NCI-H1417 (cell line): ENCODE measurements at places on chromosomes 6 and 20.

DNA sequence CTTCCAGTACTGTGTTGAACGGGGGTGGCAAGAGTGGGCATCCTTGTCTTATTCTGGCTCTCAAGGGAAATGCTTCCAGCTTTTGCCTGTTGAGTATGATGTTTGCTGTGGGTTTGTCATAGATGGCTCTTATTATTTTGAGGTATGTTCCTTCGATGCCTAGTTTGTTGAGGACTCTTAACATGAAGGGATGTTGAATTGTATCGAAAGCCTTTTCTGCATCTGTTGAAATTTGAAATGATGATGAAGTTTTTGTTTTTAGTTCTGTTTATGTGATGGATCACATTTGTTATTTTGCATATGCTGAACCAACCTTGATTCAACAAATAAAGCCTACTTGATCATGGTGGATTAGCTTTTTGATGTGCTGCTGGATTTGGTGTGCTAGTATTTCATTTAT, 48.0 kb downstream of the RPRD1B start:
- no peak for DNase-seq

GRCh38 chr6:112620812-112621569, 273.9 kb downstream of the RFPL4B start:
- no peak for DNase-seq

- DNase-seq, result no peak
These were observed 10.9 kb upstream of the KLHL32 start for GRCh38 chr6:96913621-96914020.

GRCh38 chr6:168838037-168838399, 397.0 kb downstream of the SMOC2 start:
- peak; percentile 95 for DNase-seq

GRCh38 chr6:2861060-2861821, 19.6 kb upstream of the SERPINB1 start:
- no peak for DNase-seq

DNA sequence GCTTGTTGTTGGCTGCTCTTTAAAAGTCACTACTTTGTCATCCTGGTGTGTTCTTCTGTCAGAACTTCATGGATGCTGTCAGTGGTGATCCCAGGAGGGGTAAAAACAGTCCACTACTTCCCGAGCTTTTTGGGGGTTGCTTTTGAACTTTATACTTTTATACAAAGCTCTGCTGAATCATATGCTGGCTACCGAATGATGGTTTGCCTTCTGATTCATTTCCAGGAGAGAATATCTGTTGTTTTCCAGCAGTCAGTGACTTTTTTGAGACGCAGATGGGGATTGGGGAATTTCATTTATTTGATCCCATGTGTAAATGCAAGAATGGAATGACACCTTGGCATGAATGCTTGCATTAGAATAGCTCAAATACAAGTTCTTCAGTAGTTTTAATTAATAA, 32.7 kb upstream of the COL10A1 start:
- DNase-seq, result no peak

DNA sequence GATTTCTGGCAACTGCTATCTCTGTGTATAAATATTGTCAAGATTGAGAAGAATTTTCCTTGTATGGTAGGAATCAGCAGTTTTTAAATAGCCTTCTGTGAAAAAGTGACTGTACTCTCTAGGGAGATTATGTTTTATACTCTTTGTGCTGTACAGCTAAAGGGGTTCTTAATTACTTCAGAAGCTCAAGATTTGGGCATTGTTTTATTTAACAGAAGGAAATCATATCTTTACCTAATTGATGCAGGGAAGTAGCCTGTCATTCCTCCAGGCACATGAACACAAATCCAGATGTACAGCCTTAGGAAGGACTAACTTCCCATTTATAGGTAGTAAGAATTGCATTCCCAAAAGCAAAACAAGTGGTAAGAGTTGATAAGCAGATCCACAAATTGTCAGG, 1.3 kb downstream of the CALHM5 start:
- DNase-seq, result no peak

DNA sequence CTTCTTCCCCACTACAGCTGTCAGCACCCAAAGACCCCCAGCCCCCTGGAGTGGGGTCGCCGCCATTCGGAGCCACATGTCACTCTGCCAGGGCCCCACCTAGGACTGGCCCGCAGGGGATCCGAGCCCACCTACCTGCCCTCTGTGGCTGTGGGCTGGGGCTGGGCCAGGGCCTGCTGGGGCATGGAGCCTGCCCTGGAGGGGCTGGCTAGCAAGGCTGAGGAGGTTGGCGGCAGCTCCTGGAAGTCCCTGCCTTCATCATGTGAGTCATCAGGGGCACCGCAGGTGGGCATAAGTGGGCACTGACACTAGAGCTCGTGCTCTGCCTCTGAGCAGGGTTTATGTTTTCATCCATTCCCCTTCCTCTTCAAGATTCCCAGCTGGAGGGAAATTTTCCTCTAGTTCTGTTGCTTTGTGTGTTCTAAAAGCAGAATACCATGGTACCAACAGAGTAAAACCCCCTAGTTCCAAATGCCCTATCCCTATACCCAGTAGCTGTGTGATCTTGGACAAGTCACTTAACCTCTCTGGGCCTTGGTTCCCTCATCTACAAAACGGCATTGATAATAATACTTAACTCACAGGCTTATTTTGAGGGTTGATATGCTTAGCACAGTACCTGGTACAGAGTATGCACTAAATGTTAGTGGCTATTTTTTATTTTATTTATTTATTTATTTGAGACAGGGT, 8.7 kb upstream of the FANCE start:
- no peak for DNase-seq

GRCh38 chr20:21191839-21192238, 66.0 kb downstream of the KIZ start:
- no peak for DNase-seq

GRCh38 chr20:58705208-58705926, 12.8 kb downstream of the NPEPL1 start:
- no peak for DNase-seq

- no peak for DNase-seq
These were observed 19.1 kb upstream of the ZC3H12D start for GRCh38 chr6:149503872-149504271.

- no peak for DNase-seq
These were observed 64.0 kb upstream of the SNX9 start for GRCh38 chr6:157759028-157759427.

DNA sequence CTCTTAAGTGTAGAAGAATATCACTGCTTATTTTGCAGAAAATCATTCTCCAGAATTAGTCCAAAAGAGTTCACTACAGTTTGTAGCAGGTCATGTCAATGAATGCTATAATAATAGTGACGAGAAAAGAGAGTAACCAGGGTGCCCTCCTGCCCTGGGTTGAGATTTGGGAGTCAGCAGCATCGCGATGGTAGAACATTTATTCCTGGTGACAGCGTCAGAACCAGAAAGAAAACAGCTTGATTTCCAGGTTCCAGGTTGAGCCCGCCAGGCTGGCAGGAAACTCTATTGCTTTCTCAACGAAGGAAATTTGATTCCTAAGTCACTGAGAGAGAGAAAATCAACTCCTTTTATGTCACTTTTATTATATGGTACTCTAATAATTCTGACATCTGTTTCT, 550.3 kb downstream of the QKI start:
- no peak for DNase-seq

GRCh38 chr6:130434174-130434873, 68.5 kb downstream of the TMEM200A start:
- DNase-seq, result no peak

DNA sequence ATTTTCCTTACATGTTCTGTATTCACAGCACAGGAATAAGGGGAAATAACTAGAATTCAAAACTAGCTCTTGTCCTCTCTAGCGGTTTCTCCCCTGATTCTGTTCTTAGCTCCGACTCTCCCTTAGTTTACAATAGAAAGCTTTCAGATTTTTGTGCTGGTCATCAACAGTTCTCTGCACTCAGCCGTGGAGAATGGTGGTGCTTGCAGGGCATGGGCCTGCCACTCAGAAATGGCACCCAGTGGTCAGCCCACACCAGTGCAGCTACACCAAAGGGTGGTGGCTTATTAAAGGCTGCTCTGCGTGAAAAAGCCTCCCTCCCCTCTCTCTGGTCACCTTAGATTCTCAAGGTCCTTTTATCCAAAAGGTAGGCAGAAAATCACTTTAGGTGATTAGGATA, 123.5 kb downstream of the SASH1 start:
- no peak for DNase-seq

DNA sequence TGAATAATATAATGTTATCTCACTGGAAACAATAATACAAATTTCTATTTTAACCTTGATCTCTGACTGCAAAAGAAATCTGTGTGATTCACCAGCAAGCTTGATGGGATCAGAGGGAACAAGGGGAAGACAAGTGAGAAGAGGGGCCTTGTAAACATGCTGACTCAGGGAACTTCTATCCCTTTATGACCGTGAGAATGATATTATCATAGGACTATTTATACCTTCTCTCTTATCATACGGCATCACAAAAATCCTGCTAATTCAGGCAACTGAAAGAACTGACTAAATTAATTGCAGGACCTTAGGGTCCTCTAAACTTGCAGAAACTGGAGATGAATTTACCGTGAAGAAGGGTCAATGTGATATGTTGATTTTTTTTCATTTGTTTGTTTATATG, 173.3 kb downstream of the PTPRK start:
- no peak for DNase-seq

GRCh38 chr20:48824830-48825565, 2.8 kb downstream of the PREX1 start:
- no peak for DNase-seq
